Left lobe of liver (tissue), 2 donors: ENCODE measurements at places on chromosomes 7 and 10. TPM values are rescaled to one million over a fixed set of nuclear protein-coding genes. Genes with fewer than 3 reads are reported as not detected.

Gene WDFY4
- total RNA-seq: 1.3 TPM

Gene MICALL2
- total RNA-seq: 18.0 TPM

DNA sequence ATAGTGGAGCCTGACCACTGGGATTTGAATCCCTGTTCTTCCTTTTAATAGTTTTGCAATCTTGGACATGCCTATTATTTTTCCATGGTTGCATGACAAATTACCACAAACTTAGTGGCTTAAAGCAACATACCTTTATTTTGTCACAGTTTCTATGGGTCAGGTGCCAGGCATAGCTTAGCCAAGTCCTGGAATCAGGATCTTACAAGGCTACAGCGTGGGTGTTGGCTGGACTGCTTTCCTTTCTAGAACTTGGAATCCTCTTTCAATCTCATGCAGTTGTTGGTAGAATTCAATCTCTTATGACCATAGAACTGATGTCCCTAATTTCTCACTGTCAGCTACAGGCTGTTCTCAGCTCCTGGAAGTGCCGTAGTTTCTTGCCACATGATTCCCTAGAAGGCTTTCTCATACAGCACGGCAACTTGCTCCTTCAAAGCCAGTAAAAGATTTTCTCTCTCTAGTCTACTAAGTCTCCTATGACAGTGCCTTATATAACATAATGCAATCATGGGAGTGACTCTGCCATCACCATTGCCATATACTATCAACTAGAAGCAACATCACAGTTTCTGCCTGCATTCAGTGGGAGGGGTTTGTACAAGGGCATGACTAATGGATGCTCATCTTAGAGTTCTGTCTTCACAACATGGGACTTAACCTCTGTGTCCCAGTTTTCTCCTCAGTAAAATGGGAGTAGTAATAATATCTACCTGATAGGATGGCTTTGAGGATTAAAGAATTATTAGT lies 243.4 kb upstream of the FZD1 start:
- DNase-seq: no peak

GRCh38 chr10:103139803-103140202 lies 53.3 kb downstream of the NT5C2 start:
- no peak for DNase-seq

DNA sequence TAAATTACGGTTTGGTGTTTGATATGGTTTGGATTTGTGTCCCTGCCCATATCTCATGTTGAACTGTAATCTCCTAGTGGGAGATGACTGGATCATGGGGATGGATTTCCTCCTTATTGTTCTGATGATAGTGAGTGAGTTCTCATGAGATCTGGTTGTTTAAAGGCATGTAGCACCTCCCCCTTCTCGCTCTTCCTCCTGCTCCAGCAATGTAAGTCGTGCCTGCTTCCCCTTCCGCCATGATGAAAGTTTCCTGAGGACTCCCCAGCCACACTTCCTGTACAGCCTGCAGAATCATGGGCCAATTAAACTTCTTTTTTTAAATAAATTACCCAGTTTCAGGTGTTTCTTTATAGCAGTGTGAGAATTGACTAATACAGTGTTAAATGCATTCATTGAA lies 116.6 kb downstream of the DOCK4 start:
- DNase-seq: no peak

DNA sequence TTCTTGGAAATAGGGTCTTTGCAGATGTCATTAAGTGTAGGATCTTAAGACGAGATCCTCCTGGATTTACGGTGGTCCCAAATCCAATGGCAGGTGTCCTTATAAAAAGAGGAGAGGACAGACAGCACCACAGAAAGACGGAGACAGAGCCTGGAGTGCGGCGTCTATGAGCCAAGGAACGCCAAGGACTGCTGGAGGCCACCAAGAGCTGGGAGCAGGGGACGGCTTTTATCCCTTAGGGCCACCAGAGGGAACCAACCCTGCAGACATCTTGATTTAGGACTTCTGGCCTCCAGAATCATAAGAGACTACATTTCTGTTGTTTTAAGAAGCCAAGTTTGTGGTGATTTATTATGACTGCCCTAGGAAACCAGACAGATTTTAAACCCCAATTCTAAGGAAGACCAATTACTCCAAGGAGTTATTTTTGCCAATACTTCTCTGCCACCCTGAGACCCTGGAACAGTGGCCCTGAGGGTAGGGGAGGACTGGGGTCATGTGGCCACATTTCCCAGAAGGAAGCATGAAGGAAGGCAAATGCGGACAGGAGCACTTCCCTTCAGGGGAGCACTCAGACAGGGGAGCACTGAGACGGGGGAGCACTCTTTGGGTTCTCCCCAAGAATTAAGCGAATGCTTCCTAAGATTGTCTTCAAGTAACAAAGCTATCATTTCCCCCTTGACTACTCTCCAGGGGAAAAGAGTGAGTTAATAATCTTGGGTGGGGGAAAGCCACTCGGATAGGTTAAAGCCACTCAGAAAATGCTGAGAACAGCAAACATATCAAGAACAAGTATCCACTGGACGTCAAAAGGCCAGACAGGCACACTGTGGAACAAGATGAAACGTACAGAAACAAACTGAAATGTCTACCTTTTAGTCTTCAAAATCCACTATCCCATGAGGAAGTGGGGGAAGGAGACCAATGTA lies 67.5 kb downstream of the CHST15 start:
- no peak for DNase-seq

DNA sequence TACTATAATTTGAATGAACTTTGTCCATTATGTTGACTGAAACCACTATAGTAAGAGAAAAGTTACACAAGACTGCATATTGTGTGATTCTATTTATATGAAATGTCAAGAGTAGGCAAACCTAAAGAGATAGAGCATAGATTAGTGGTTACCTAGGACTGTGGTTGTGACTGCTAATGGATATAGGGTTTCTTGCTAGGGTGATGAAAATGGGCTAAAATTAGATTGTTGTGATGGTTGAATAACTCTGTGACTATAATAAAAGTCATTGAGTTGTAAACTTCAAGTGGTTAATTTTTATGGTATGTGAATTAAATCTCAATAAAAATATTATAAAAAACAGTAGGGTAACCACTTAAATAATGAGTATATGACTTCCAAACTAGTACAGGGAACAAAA lies 142.9 kb upstream of the AHR start:
- DNase-seq: no peak

Gene PSD
- total RNA-seq: 7.0 TPM

GRCh38 chr10:7230951-7231350 lies 179.9 kb downstream of the SFMBT2 start:
- DNase-seq: no peak

- DNase-seq: no peak
These were observed 51.3 kb upstream of the VIPR2 start for GRCh38 chr7:159195946-159196345.

GRCh38 chr10:102004376-102004775 lies 51.6 kb downstream of the ARMH3 start:
- DNase-seq: no peak

Gene MALRD1
- total RNA-seq: not detected

- DNase-seq: no peak
These were observed 122.7 kb upstream of the STEAP4 start for GRCh38 chr7:88429382-88429781.

Gene LBX1
- not detected for total RNA-seq
